Activated gamma-delta T cell (primary cell): ENCODE measurements at places on chromosomes 13 and 19.

DNA sequence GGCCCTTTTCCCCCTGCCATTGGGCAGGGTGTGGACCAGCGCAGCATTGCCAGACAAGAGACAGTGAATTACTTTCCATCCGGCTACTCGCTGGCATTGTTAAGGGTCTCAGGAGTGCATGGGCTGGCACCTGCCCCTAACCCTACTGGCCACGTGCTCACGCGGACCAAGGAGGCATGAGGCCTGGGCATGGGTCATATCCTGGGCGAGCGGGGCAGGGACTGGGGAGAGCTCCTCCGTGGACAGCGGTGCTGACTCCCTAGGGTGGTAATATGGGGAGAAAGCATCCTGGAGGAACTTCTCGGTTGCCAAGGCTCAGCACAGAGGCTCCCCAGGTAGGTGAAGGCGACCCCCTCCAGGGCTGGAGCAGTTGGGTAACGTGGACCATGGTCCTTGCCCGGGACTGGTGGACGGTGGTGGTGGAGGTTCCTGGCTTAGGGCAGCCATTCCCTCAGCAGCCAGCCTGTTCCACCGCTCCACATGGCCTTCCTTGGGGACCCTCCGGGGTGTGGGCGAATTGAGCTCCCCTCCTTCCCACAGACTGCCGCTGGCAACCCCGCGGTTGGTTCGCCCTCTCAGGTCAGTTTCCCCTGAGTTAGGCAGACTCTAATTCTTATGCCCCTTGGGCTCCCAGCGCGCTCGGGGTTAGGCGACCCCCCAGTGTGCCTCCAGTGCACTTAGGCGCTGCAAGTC is 465.1 kb downstream of the SLITRK5 start:
- peak; percentile 3 for DNase-seq

GRCh38 chr13:30569901-30570576 is 47.7 kb upstream of the USPL1 start:
- DNase-seq = no peak

DNA sequence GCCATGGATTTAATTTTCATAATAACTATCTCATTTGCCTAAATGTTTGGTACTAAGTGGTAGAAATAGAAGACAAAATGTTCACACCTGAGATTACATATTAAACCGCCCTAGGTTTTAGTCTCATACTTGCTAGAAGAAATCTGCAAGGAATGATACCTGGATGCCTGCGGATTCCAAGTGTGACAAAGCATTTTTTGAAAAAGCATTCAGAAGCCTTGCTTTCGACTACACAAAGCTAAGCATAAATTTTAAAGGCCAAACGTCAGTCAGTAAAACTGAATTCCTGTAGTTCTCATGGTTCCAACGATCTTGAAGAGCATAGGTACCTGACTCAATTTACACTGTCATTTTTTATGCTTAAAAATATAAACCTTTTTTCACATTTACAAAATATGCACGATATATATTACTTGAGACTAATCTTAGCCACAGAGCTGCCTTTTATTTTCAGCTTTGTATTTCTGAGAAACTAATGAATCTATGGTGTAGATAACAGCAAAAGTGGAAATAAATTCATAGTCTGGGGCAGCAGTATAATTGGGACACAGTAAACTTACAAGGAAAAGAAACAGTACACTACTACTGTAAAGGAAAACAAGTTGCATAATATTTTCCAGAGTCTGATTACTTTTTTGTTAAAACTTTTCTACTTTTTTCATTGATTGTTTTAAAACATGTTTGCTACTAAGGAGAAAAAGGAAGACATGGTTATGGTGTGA is 1.2 kb upstream of the LRRC63 start:
- no peak for DNase-seq

- DNase-seq = no peak
Observed at GRCh38 chr19:11191934-11192333, 5.4 kb downstream of the KANK2 start.
